ENCODE measurements at places on chromosomes 11 and 22.
A peak's percentile ranks its signal among the peaks of the same experiment; 100 is the strongest.

DNA sequence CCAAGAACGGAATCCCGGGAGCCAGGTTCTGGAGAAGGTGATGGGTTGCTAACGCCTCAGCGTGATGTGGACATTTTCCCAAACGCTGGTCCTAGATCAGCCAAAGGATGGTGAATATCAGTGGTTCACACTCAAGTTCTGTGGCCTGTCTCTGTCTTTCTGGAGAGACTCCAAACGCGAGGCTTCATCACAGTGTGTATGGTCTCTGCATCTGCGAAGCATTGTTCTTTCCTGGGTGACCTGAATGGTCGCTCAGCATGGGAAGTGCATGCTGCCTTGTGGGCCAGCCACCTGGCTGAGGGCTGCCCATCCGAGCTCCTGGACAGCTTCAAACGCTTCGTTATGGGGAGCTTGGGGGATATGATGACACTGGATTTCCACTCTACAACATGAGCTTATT lies 810.0 kb downstream of the TBC1D22A start:
- H3K4me3 ChIP-seq, result no peak overlapping the region
- no peak overlapping the region for H3K27ac ChIP-seq
- no peaks in the 10 kb centered on the region for H3K27me3 ChIP-seq
- peaks cover 5% of the 10 kb centered on the region for H3K4me1 ChIP-seq
- DNase-seq, result no peak
- H3K36me3 ChIP-seq, result peaks cover 15% of the 10 kb centered on the region

DNA sequence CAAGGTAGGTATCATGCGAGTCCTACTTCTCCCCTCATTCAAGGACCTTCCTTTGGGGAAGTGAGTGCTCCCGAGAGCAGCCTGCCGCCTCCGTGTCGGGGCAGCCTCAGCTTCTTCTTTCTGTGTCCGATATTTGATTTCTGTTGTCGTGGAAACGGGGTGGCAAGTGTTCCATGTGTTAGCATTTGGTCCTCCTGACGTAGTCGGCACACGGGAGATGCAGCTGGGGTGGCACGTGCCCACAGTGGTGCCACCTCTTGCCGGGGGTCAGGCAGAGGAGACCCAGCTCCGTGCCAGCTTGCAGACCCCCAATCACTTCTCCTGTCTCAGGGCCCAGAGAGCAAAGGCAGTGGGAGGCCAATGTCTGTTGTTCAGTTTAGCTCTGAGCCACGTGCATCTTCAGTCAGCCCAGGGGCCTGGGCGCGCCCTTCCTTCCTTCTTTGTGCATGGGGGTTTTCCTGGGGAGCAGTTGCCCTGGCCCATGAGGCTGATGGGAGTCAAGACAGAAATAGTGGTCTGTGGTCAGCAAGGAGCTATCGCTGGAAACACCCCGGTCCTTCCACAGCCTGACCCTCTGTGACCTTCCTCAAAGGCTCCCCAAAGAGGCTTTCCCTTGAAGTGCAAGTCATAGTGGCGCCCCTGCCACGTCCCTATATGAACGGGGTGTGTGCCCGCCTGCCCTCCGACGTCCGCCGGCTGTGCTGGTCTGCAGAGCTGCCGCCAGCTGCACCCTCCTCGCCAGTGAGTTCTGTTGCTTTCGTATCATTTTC lies 44.5 kb downstream of the PARVB start:
- no peak overlapping the region for H3K4me3 ChIP-seq
- peaks cover 11% of the 10 kb centered on the region for H3K4me1 ChIP-seq
- DNase-seq, result no peak
- peak overlapping the region; percentile 80 for H3K27ac ChIP-seq
- no peaks in the 10 kb centered on the region for H3K27me3 ChIP-seq
- H3K36me3 ChIP-seq, result no peaks in the 10 kb centered on the region

GRCh38 chr22:20319041-20319744 lies 667 bp downstream of the DGCR6L start:
- H3K36me3 ChIP-seq, result no peaks in the 10 kb centered on the region
- H3K27ac ChIP-seq, result no peak overlapping the region
- peak overlapping the region; percentile 91 for H3K4me3 ChIP-seq
- DNase-seq, result peak; percentile 38
- H3K4me1 ChIP-seq, result peaks cover 37% of the 10 kb centered on the region

DNA sequence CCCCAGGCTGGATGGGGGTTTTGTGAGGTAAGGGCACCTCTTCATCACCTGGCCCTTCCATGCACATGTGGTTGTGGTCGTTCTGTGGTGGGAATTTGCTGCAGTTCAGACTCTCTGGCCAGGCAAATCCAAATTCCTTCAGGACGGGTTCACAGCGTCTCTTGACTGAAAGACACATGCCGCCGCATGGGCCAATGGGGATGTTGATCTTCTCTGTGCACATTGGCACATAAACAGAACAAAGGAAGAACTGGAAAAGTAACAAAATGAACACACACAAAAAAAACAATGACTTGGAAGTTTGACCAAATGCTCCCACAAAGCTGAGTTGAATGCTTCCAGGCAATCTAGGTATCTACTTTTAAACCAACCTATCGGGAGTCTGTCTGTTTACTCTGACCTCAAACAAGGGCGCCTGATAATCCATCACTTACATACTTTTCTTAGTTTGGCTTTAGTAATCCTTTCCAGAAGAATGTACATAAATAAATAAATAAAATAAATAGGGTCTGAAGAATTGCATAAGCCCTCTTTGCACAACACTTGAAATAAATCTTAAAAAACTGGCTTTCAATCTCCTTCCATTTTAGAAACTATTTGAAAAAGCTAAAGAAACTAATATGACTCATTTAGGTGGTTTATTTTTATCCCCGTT lies 2.8 kb downstream of the FZD4 start:
- no peak for DNase-seq
- H3K27ac ChIP-seq, result peak overlapping the region; percentile 19
- H3K4me3 ChIP-seq, result no peak overlapping the region
- peaks cover 28% of the 10 kb centered on the region for H3K27me3 ChIP-seq
- peaks cover 45% of the 10 kb centered on the region for H3K4me1 ChIP-seq

DNA sequence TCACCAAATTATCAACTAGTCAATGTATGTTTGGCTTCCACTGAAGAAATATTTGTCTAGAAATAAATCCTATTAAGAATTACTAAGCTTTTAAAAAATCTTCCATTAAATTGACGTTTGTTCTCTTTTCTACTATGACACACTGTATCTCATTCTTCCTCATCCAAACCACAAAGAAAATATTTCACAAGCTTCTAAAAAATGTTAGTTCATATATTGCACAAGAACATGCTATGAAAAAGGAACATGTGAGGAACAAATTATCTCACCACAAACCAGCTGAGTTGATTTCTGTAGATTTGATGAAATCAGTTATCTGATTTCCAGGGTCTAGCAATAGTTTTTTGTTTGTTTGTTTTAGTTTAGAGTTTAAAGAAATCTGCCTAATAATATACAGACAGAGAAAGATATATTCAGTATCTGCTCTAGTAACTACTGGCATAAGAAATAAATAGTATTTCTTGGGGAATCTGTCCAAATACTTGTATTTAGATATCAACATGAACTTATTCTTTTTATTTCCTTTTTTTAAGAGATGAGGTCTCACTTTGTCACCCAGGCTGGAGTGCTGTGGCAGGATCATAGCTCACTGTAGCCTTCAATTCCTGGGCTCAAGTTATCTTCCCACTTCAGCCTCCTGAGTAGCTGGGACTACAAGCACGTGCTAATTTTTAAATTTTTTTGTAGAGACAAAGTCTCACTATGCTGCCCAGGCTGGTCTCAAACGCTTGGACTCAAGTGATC lies 161.7 kb downstream of the ATG16L2 start:
- no peak overlapping the region for H3K27ac ChIP-seq
- no peak for DNase-seq
- H3K4me3 ChIP-seq, result no peak overlapping the region
- peaks cover 12% of the 10 kb centered on the region for H3K36me3 ChIP-seq

DNA sequence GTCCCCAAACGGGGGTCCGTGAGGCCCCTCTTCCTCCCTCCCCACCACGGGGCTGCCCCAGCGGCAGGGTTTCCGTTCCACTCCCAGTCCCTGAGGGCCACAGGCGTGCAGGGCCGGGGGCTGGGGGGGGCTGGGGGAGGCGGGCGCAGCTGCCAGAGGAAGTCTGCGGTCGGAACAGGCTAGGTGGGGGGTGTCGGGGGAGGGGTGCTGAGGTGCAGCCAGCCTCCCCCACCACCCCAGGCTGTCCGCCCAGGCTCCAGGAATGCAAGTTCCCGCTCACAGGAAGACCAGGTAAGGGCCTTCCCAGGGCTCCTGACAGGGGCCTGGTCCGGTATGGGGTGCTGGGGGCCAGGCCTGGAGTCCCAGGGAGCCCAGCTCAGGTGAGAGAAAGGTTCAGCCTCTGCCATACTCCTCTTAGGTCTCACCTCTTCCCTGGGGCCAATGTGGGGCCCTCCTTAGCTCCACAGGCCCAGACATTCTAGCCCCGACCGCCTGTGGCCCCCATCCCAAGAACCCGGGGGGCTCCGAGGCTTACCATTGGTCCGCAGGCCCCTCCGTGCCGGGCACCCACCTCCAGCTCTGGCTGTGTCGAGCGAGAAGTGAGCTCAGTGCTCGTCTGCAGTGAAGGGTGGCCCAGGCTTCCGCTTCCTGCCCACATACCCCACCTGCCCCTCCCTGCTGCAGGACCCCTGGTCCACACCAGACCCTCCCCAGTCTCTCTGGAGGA lies at the start of gene PTPRCAP:
TSS of gene PTPRCAP (minus strand) at position 601 of the 727 bp plus-strand sequence. CDS start at position 538, 63 bp downstream.
- peaks cover 16% of the 10 kb centered on the region for H3K4me1 ChIP-seq
- peak within 1 kb of the TSS; percentile 90 for H3K27ac ChIP-seq
- peak; percentile 57 for DNase-seq
- no peaks in the 10 kb centered on the region for H3K27me3 ChIP-seq
- no peak within 1 kb of the TSS for H3K4me3 ChIP-seq

DNA sequence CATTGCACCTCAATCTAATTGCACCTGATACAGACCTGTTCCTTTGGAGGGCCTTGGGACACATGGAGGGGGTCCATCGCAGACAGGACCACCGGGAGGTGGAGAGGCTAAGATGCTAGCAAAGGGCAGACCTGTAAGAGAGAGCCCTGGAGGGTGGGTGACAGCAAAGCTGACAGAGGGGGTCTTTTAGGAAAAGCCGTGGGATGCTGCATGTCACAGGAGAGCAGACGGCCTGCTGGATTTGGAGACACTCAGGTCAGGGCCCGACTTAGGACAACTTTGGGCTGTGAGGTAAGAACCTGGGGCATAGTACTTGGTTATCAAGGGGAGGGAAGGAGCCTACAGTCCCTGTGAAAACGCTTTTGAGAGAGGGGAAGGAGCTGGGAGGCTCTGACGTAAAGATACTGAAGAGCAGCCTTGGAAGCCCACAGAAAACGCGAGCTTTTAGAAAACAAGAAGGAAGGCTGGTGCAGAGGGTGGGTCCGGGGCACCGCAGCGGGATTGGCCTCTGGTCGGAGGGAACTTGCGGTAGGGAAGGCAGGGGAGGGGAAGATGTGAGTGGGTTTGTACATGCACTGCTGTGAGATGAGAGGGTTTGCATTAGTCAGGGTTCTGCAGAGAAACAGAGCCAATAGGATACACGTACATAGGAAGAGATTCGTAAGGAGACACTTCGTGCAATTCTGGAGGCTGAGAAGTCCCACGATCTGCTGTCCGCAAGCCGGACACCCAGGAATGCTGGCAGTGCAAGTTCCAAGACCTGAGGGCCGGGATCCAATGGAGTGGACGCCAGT lies 868.5 kb downstream of the TBC1D22A start:
- H3K27ac ChIP-seq, result no peak overlapping the region
- no peak for DNase-seq
- H3K4me3 ChIP-seq, result no peak overlapping the region
- H3K27me3 ChIP-seq, result no peaks in the 10 kb centered on the region

DNA sequence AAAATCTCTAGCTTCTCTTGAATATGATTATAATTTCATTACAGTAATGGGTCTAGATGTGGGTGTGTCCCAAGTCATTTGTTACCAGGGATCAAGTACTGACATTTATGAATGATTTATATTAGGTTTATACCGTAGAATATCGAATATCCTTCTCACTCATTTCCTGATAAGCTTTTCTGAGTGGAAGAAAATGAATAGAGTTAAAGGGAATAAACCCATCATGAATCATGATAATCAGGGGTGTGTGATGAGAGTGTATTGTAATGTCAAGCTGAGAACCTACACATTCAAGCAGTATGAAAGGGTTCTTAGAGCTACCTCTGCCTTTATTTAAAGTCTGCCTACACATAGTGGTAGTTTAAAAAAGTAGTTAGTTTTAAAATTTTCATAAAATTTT lies 17.3 kb downstream of the MED17 start:
- no peaks in the 10 kb centered on the region for H3K27me3 ChIP-seq
- no peak overlapping the region for H3K4me3 ChIP-seq
- H3K4me1 ChIP-seq, result no peaks in the 10 kb centered on the region
- H3K36me3 ChIP-seq, result peaks cover 62% of the 10 kb centered on the region
- no peak for DNase-seq

GRCh38 chr11:73308961-73309919 lies 1.2 kb downstream of the ARHGEF17 start:
- DNase-seq, result peak; percentile 89
- H3K27me3 ChIP-seq, result peaks cover 39% of the 10 kb centered on the region
- H3K4me3 ChIP-seq, result peak overlapping the region; percentile 55
- H3K36me3 ChIP-seq, result no peaks in the 10 kb centered on the region
- no peak overlapping the region for H3K27ac ChIP-seq

GRCh38 chr11:1765871-1766718 lies 2.4 kb upstream of the CTSD start:
- H3K27ac ChIP-seq, result no peak overlapping the region
- no peak overlapping the region for H3K4me3 ChIP-seq
- H3K36me3 ChIP-seq, result no peaks in the 10 kb centered on the region
- 0 out of 2 replicates have a peak, but pooled peaks cover 3% of the 10 kb centered on the region for H3K4me1 ChIP-seq
- peaks cover 7% of the 10 kb centered on the region for H3K27me3 ChIP-seq

DNA sequence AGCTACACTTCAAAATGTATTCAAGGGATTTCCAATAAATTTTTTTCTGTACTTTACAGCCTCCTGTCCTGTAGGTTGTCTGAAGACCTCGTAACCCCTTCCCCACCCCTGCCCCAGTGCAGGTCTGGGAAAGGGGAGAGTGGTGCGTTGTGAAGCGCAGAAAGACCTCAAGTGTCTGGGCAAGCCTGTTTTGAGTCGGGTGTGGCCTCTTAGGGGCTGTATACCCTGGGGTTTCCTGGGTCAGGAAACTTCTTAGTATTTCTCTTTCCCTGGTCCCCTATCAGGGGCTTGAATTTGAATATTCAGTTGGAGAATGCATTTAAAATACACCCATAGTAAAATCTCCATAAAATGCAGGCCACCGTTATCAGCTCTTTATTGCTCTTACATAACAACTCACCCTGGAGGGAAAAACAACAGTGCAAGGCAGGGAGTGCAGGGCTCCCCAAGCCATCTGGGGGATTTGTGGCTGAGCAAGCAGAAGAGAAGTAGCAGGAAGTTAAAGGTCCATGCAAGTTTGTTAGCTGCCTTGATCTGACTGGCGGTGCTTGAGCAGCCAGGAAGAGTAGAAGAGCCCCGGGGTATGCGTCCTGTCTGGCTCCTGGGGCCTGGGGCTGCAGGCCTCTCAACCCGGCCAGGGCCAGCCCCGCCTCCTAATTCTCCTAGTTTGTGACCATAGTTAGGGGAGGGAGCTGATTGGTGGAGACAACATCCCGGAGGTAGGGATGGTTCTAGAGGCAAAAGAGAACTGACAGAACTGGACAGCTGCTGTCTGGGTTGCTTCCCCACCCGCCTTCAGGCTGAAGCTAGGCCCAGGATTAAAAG lies 25.7 kb downstream of the ARHGAP1 start:
- H3K4me1 ChIP-seq, result peaks cover 28% of the 10 kb centered on the region
- H3K4me3 ChIP-seq, result peak overlapping the region; percentile 49
- DNase-seq, result peak; percentile 82

Measured in WTC11 (cell line).